Fibroblast of gingiva (primary cell): ENCODE measurements at places on chromosomes 16 and 17.

GRCh38 chr17:75754378-75755204, 10.4 kb downstream of the GALK1 start:
- no peak for DNase-seq

DNA sequence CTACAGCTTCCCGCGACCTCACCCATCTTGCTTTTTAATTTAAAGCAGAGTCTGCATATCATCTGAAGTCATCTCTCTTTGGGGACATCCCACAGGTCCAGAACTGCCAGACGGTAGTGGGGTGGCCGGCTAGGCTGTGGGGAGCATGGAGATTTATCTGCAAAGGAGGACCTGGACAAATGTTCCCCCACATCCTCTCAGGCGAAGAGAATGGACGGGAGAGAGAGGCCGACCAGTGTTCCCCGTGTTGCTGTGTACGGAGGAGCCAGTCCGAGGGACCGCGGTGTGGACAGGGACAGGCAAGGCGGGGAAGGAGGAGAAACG, 665 bp upstream of the MT1M start:
- no peak for DNase-seq

DNA sequence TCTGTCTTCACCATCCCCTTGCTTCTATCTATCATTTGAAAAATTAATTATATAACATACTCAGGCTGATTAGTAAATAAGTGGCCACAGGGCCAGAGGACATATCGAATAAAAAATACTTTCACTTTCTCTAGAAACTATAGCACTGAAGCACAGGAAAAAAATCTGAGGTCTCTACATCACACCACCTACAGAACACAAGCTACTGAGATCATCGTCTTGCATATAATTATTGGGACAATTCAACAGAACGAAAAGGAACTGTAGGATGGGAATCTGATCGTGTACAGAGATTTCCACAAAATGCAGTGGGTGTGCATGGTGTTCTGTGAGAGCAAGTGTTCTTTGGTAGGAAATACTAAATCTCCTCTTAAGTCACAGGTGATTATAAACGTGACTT, 289.6 kb upstream of the ERCC4 start:
- no peak for DNase-seq

DNA sequence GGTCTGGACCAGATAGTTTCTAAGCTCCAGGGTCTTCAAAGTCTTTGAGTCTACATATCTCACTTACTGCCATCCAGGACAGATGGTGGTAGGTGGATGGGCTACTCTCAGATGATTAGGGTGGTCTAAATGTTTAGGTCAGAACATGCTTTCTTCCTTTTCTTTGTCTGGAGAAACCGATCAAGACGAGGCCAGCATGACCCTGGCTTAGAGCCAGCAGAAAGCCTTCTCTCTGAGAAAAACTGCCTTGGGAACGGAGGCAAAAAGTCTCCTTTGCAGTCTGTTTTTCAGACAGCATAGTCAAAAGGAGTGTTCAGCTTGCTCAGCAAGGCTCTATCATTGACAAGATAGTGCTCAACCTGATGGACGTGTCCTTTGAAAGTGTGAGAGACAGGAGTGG, 48.8 kb downstream of the SPACA3 start:
- DNase-seq, result no peak

DNA sequence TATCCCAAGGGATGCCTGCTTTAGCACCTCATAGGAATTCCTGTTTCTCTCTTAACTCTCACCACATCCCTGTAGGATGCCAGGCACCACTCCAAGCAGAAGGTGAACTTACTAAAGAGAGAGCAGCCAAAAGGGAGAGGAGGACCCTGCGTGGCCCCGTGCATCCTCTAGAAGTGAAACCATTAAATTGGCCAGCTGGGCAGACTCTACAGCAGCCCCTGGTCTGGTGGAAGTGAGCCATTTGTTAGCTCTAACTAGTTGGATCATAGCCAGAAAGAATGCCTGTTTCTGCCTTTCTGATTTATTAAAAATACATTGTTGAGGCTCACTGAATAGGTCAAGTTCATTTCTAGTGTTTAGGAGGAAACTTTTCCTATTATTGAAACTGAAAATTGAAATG, 22.3 kb downstream of the TMEM11 start:
- DNase-seq, result no peak

DNA sequence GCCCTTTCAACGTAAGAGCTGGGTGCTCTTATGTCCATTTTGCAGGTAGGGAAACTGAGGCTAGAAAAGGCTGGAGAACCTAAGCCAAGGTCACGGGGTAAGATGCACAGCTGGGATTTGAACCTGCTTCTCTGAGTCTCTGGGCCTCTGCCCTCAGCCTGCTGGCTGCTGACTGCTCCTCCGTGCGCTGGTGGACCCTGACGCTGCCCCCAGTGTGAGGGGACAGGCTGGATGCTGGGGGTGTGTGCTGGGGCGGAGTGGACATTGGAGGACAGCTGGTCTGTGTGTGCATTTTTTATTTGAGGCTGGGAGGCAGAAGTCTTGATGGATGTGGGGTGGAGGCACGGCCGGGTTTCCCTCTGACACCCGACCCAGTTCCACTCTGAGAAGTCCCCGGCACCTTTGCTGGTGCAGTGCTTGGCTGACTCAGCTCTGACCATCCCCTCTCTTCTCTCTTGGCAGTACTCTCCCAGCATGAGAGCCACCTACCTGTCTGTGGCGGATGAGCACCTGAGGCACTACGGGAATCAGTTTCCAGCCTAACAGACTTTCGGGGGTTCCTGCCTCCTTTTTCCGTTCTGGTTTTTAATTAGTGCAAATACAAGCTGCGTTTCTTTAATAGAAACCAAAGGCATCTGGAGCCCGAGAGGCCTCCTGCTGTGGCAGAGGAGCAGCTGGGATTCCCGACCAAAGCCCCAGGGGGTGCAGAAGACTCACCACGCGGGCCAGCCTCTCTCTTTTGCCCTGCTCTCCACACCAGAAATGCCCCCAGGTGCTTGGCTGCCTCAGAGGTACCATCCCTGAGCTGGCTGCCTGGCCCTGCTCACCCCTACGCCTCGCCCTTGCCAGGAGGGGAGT, 14.1 kb upstream of the DNAI2 start:
- no peak for DNase-seq

DNA sequence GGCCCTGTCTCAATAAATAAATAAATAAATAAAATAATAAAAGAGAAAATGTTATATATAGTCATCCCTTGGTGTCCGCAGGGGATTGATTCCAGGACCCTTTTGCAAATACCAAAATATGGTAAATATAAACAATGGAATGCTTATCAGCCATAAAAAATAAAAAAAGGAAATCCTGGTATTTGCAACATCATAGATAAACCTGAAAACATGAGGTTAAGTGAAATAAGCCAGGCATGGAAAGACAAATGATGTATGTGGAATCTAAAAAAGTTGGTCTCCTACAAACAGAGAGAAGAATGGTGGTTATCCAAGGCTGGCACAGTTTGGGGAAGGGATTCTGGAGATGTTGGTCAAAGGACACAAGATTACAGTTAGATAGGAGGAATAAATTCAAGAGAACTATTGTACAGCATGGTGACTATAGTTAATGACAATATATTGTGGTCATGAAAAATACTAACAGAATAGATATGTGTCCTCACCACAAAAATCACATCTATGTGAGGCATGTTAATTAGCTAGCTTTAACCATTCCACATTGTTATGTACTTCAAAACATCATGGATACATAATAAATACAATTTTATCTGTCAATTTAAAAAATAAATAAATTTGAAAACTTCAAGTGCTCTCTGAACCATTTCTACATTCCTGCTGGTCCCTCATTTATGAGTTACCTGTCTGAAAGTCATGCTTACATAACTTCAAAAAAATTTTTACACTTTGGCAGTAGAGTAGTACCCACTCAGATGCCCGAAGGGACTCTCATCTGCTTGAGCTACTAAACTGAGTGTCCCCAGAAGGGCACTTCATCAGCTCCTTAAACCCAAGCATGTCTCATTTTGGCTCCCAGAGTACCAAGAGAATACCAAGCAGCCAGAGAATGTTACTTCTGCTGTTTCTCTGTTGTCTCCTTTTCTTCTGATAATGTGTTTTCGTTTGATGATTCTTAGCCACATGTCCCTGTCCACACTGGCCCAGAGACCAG, 26.6 kb downstream of the N4BP1 start:
- DNase-seq, result peak; percentile 37

GRCh38 chr16:64751906-64752305, 370.0 kb downstream of the CDH11 start:
- DNase-seq, result no peak

DNA sequence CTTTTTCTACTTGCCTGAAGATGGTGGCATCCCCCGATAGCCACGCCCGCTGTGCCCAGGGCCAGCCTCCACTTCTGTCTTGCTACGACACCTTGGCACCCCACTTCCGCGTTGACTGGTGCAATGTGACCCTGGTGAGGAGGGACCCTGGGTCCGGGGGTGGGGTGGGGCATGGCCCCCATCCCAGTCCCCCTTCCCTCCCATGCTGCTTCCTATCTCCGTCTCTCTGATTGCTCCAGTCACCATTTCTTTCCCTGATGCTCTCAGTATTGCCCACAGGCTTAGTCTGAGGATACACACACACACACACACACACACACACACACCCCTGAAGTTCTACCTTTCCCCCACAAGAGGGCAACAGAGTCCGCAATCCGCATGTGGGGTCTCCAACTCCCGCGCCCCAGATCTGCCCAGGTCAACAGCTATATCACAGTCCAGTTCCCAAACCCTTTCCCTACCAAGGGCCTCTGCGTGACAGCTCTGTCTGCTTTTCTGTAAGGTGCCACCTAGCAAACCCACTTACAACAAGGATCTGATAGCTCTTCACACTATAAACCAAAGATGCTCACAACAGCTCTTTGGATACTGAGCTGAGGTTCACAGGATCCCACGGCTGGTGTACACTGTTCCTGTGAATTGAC, 3.4 kb downstream of the SGCA start:
- peak; percentile 70 for DNase-seq

DNA sequence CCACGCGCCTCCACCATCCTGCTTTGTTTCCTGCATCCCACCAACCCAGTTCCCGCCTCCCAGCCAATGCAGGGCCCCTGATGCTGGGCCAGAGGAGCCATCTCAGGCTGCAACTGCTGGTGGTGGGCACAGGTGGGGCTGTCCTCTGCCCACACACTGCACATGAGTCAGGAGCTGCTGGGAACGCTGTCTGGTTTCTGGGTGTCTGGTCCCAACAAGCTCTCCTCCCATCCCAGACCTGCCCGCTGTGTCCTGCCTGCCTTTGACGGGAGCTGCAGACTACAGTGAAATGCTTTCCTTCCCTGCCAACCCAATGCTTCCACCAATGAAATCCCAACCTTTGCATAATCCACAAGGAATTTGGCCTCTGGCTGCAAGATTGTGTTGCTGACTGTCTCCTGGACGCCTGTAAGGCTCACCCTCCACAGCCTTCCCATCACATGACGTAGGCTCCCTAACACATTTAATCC, 98.9 kb downstream of the N4BP1 start:
- DNase-seq, result peak; percentile 56

- peak; percentile 9 for DNase-seq
These were observed 26.6 kb upstream of the MYLK3 start for GRCh38 chr16:46774743-46775177.

DNA sequence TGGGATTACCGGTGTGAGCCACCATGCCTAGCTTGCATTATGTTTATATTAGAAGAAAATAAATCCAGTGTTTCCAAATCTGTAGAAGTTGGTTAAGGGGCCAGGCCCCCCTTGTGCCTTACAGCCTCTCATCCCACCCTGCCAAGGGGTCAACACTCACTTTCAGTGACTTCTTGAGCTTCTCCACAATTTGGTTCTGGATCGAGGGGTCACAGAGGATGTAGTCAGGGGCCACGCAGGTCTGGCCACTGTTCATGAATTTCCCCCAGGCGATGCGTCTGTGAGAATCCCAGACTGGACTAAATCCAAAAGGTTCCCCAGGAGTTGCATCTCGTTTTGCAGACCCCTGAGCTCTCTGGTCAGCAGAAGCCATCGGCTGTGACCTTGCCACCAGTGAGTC, 7.2 kb downstream of the ALDH3A1 start:
- DNase-seq, result no peak

- DNase-seq, result no peak
These were observed 103.5 kb downstream of the NPIPB11 start for GRCh38 chr16:29302976-29303375.

DNA sequence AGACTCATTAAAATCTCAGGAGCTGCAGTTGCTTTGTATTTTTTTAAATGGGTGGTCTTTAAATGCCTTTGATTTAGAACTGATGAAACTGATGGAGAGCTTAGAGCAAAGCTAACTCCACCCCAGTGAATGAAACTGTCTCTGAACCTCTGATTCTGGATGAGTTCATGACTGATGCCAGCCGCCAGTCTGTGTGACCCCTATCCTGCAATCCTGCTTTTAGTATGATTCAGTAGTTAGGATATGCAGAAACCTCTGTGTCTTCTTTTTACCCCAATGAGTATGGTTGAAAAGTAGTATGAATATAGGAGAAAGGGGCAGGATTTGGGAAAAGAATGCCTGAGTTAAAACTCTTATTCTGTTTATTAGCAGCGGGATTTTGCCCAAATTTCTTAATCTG, 12.3 kb upstream of the SALL1 start:
- DNase-seq, result no peak

- DNase-seq, result peak; percentile 77
These were observed 666.2 kb downstream of the TOX3 start for GRCh38 chr16:51880776-51881175.

DNA sequence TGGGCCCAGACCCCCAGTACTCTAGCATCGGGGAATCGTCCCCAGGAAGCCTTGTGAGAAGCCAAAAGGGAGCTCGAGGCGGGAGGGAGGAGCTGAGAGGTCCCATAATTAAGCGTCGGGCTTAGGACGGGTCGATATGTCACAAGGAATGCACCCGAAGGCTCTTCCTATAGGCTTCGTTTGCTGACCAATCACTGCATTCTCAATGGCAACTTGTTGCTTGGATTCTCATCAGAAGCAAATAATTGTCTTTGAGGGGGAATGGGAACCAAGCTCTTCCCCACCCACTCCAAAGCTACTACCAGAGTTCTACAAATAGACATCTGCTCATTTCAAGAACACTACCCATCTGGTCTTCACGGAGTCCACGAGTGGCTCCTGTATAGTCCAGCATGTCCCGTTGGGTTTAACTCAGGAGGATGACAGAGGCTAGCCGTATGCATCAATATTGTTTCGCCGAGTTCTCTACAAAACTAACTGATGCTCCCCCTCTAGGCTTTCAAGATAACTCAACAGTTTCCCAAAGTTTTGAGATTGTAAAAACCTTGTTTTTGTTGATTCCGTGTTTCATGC, 628 bp upstream of the BLMH start:
- DNase-seq, result peak; percentile 54

DNA sequence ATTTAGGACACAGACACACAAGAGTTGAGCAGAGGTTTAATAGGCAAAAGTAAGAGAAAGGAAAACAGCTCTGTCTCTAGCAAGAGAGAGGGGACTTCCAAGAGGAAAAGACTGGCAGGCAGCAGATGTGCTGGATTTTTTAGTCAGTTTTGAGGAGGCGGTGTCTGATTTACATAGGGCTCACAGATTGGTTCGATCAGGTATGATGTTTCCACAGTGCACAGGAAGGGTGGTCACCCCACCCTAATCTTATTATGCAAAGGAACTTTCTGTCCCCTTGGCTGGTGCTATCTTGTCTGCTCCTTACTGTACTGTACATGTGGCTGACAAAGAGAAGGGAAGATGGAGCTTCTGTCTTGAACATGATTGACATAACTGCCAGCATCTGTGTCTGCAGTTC, 25.3 kb downstream of the BFAR start:
- DNase-seq, result no peak
